ENCODE measurements at places on chromosomes 2 and 18.

DNA sequence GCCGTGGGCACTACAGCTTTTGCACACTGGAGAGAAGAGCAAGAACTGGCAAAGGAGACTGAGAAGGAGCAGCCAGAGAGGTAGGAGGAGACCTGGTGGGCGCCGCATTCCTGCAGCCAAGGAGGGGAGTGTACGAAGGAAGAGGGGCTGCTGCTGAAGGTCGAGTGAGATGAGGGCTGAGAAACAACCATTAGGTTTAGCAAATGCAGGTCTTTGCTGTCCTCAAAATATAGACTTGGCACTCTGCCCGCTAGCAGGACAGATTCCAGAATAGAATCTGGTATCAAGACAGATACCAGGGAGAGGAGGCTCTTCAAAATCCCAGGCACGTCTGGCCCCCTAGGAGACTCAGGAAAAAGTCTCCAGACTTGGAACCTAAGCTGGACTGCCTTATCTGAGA, 83.0 kb downstream of the TGOLN2 start:
- DNase-seq = no peak

DNA sequence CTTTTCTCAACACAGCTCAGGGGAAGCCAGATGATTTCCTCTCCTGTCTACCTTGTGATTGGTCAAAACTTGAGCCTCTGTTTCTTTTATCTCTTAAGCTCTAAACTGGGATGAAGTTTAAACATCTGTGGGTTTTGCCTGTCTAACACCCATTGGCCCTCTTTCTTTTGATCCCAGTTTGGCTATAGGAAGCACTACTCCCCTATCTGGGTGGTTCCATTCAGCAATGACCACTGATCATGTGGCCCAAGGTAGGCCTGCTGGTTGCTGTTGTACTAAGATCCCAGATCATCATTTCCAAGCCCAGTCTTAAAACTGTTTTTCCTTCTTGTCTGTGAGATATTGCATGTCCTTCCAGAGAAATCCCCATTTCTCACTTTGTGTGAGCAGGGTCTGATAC, 51.6 kb upstream of the STPG4 start:
- no peak for DNase-seq

- DNase-seq = no peak
These were observed 1.7 kb downstream of the TMBIM1 start for GRCh38 chr2:218290316-218291261.

- DNase-seq = no peak
These were observed 171.1 kb downstream of the ZFP36L2 start for GRCh38 chr2:43055086-43055912.

DNA sequence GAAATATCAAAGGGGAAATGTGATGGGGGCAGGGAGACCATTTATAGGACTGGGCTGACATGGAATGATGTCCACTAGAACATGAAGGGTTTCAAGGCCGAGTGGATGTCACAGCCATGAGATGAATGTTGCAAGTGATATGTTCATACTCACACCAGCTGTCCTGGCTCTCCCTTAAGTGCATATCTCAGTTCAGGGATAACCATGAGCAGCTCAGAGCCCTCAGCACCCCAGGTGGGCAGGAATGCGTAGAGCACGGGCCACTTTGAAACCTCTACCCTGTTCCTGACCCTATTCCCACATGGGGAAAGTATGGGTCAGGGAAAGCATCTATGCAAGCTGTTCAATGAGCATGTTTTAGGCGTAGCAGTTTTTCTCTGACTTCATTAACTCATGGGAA, 12.4 kb upstream of the EML4 start:
- no peak for DNase-seq

GRCh38 chr18:78984941-78985784, 5.5 kb downstream of the SALL3 start:
- no peak for DNase-seq
